ENCODE measurements at places on chromosomes 3 and 15.

DNA sequence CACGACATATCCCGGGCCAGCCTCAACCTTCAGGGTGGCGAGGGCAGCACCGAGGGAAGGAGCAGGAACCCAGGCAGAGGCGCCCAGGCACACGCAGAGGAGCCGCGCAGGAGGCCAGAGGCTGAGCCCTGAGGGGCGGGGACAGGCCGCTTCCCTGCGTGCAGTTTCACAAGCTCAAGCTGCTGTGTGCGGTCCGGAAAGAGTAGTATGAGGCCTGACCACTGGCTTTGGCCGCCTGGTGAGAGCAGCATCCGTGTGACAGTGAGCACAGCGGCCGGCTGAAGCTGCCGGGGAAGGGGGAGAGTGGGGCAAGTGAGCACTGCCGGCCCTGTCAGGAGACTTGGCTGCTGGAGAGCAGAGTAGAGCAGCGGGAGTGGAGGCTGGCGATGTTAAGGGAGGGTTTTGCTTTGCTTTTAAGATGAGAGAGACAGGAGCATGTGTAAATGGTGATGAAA is 8.7 kb downstream of the ZDHHC19 start:
- DNase-seq = peak; percentile 78

GRCh38 chr3:196138482-196139254 is 56.8 kb upstream of the TFRC start:
- DNase-seq = no peak

GRCh38 chr3:155426524-155427230 is 133.2 kb upstream of the STRIT1 start:
- DNase-seq = no peak

DNA sequence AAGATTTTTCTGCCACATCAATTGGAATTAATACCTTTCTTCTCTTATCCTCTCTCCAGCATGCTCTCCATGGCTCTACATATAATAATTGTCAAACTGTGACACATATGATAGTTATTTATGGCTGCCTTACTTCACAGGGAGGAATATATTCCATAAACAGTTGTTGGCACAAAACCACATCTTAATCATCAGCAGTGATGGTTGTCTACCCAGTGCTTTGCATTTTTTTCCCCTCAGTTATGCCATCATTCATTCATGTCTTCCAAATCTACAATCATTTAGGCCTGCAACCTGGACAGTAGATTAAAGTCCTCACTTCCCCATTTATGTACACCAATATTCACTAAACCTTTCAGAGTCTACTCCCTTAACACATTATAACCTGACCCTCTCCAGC is 107.7 kb downstream of the THRB start:
- no peak for DNase-seq

DNA sequence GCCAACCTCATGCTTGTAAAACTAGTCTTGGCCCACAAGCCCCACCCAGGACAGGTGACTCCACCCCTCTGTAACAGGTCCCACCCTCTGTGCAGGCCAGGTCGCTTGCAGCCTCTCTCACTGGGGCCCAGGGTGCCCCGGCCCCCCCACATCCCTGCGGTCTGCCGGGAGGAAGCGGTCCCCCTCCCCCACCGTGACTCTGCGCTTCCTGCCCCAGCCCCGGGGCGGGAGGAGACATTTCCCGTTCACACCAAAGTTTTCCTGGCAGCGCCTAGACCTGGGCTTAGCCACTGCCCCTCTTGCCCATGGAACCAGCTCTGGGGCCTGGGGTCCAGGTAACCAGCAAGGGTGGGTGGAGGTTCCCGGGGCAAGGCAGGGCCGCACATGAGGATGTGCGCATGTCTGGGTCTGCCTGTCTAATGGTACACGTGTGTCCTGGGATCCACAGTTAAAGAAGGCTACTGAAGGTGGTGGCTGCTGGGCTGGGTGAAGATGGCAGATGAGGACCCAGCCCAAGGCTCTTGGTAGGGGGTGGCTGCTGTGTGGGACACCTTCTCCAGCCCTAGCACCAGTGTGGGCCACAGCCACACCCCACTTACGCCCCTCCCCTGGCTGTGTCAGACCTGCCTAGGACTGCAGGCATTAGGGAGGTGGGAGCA is 8.4 kb downstream of the NBEAL2 start:
- no peak for DNase-seq

DNA sequence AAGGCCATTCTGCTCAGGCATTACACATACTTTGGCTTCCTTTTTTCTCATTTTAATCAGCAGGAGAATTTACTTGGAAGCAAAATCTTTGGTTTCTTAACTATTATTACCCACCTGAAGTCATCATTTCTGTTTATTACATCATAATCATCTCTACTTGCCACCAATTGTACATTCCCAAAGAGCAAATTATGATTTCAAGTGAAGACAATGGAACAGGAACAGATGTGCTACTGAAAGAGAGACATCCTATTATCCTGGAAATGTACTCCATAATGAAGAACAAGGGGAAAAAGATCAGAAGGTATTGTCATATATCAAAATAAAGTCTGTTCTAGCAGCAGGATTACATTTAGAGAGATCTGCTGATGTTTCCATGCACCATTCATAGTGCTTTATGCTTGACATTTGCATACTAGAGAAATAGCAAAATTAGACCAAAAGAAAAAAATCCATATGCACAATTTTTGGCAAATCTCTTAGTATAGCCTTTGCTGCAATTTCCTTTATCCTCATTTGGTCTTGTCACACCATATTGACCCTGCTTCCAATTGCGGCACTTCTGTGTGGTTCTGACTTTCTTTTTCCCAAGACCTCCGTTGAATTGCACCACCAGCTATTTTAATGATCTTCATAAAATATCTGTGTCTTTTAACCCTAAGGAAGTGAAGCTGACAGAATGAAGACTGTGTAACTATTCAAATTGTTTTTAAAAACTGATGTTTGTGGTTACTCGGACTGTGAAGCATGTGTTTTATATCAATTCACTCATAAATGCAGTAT is 683.8 kb downstream of the ZNF385D start:
- no peak for DNase-seq

DNA sequence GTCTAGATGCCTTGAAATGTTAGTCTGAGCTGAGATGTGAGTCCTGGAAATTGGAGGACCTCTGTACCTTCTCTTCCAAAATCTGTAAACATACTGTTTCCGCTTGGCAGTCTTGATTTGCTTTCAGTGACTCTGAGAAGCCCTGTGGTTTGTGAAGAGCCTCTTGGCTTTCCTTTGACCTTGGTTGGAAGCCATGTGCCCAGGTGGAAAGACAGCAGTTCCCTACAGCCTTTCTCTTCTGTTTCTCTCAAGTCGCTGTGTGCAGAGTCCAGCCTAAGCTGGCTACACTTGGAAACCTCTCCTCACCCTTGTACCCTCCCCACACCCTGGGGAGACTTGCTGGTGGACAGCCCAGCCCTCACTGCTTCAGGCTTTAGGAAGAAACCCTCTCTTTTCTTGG is 129.8 kb upstream of the CTDSPL start:
- no peak for DNase-seq

DNA sequence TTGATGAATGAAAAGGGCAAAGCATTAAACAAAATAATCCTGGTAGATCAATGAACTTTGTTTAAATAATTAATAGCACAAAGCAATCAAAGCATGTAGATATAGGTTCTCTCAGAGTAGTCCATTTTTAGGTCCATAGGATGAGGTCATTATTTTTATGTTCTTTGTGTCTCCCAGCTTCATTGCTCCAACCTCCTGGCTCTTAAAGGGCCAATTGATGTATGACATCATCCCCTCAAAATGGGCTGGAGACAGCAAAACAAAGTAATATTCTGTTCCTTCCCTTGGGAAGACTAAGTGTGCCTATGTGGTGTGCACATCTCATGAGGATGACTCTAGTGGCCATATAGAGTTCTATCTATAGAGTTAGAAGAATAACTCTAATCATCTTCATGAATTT is 49.5 kb downstream of the HMG20A start:
- no peak for DNase-seq

DNA sequence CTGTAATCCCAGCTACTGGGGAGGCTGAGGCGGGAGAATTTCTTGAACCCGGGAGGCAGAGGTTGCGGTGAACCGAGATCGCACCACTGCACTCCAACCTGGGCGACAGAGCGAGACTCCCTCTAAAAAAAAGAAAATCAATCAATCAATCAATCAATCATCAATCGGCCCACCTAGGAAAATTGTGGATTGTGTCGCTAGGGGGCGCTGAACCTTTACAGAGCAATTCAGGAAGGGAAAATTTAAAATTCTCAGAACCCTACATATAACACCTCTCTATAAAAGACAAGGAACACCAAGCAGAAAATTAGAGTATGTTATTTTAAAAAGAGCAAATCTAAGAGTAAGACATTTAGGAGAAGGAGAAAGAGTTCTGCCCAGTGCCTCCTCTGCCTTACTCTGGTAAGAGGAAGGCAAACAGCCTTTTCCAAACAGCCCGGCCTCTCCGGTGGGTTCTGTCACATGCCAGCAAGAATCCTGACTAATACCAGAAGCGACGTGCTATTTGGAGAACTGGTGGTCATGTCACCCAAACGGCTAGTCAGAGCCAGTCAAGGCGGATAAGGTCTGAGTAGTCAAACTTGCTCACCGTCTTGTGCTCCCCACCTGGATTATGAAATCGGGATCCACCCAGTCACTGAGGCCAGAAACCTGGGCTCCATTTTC is 22.3 kb upstream of the SMCO1 start:
- DNase-seq = peak; percentile 62

All from sciatic nerve (tissue), 2 donors.